ENCODE measurements at places on chromosomes 12 and 14.

- no peak for DNase-seq
These were observed 31.9 kb downstream of the BMP4 start for GRCh38 chr14:53924753-53925152.

- DNase-seq: peak; percentile 73
These were observed 22.9 kb downstream of the JKAMP start for GRCh38 chr14:59507063-59507751.

- DNase-seq: peak; percentile 65
These were observed 2.2 kb downstream of the MMP17 start for GRCh38 chr12:131830335-131830913.

DNA sequence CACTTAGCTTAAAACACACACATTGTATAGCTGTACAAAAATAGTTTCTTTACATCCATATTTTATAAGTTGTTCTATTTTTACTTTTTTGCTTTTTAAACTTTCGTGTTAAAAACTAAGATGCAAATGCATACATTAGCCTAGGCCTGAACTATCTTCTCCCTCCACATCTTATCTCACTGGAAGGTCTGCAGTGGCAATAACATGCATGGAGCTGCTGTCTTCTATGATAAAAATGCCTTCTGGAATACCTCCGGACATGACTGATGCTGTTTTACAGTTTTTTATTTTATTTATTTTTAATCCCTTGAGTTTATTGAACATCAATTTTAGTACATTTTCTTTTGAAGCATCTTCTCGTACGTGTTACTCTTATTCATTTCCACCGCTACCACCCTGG lies 112.3 kb upstream of the TSPAN8 start:
- DNase-seq: no peak

DNA sequence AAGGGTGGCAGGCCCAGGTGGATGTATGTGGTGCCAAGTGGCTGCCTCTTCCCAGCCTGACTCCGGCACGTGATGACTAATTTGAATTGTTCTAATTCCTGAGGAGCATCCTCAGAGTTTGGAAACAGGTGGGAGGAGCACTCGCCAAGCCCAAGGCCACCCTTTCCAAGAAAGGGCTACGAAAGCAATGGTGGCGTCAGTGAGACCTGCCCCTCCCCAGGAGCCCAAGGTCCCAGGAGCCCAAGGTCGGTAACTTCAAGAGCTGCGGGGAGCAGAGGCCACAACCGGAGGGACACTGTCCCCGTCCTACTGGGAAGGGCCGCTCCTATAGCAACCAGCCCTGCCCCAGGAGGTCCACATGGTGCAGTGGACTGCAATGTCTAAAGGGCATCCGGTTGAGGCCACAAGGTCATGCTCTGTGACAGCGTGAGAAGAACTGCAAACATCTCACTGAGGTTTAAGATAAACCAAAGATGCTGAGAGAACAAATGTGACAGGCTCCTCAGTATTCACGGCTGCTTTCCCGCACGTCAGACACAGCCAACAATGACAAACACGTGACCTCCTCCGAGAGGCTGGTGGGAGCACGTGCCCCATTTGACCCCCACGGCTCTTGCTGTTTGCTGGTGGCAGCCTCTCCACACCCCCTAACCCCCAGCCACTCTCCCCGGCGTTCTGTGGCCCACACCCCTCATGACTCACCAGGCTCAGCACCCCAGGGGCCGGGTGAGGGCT lies 79.6 kb downstream of the ITPK1 start:
- DNase-seq: no peak

DNA sequence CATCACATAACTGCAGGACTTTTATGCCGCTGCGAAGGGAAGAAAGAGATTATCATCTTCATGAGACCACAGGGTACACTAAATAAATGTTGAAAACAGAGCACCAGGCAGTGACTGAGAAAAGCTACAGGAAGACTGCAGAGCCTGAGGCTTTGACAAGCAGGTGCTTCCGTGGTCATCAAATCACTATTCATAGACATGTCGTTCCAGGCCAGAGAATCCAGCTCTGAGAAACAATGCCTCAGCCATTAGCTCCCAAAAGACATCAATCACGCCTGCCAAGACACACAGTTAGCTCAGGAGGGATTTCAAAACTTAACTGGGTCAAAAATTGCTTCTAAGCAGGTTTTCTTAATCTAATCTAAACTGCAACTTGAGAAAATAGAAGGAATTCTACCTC lies 47.2 kb upstream of the GARIN6 start:
- DNase-seq: peak; percentile 2

DNA sequence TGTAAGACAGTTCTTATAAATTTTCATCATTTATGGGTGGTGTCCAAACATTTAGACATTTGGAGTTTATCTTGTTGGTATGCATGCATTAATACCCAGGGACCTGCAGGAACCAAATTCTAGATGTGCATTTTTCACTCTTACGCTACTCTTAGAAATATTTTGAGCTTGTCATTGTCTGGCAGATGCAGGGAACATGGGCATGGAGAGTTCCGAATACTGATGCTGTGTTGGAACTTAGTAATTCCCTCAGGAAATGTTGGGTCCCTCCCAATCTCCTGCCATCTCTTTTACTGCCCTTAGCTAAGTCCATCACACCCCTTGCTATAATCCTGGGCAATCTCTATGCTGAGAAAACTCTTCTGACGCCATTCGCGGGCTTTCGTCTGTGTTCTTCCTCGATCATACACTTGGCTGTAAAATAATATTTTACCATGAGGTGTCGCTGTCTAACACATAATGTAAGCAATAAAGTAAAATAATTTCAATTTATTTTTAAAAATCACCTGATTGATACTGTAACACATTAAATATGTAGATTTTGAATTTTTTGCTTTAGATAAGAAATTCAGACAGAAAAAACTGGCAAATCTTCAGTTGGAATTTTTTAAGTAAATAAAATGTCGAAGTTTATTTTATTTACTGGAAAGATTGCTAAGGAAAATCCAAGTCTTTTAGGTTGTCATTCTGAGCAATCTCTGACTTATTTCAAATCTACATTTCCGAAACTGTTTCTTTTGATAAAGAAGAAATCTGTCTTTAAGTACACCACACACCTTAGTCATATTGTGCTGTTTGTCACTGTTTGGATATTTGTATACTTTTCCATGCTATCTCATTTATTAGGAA lies 304.1 kb upstream of the SSTR1 start:
- DNase-seq: no peak

DNA sequence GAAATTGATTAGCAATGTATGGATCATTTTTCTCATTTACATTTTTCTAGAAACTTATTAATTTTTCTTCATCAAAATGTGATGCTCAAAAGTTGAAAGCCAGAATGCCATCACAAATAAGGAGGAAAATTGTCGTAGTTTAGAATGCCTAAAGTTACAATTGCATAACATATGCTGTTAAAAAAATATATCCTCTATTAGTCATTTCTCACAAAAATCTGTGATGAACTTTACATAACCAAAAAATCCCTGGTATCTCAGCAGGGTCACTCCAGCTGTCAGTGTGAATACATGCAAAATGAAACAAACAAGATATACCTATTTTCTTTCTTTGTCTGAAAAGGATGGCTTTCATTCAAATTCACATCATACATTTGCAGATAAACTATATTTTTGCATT lies 358.9 kb downstream of the PAWR start:
- no peak for DNase-seq

DNA sequence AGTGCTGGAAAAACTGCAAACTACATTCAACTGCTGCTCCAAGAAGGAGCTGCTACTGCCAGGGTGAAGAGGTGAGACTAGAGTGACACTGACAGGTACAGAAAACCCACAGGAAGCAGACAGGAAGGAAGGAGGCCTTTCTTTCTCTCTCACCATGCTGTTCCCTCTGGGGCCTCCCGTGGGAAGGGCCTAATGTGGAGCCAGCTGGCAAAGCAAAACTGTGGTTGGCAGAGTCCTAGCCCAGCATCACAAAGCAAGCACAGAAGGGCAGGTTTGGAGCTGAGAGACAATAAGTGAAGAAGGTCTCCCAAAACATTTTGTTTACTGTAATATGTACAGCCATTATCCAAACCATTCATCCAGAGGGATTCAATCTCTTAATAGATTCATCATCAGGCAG lies 122.5 kb upstream of the MAX start:
- DNase-seq: no peak

- no peak for DNase-seq
These were observed 14.7 kb downstream of the AACS start for GRCh38 chr12:125079648-125080645.

- no peak for DNase-seq
These were observed at the start of gene KDM2B for GRCh38 chr12:121580959-121581685. KDM2B (minus strand) TSS chr12:121581023; CDS start chr12:121580911, 112 bp downstream.

- DNase-seq: no peak
These were observed 390.3 kb upstream of the DCN start for GRCh38 chr12:91572869-91573268.

DNA sequence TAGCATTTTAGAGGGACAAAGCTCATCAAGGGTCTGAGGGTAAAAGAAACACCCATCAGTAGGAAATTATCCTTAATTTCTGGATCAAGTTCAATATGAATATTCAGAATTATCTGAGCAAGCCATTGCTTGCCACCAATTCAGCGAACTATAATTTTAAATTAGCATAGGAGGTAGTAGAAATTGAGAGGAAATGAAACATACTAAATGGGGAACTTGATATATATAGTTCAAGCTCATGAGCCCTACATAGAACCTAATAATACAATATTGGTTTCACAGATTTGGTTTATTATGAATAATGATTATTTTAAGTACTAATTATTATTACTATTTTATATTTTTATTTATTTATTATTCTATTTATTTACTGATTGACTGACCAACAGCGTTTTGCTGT lies 42.1 kb upstream of the GXYLT1 start:
- no peak for DNase-seq

DNA sequence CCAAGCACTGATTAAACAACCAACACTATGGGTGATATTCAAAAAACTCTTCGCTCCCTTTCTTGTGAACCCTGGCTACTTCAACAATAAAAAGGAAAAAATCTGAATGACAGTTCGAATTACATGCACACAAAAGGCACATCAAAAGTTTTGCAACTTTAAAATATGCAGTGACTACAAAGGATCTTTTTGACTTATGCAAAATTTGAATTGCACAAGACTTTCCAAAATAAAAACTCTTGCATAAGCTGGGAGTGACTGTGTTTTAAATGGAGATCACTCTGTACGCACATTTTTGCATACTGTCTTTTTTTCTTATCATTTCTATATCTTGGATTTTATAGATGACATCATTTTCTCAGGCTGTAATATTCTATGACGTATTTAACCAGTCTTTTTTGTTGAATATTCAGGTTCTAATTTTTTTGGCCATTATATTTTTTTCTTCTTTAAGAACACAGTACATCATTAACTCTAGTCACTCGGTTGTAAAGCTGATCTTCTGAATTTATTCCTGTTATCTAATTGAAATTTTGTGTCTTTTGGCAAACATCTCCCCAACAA lies 667.6 kb upstream of the TBX3 start:
- DNase-seq: no peak

DNA sequence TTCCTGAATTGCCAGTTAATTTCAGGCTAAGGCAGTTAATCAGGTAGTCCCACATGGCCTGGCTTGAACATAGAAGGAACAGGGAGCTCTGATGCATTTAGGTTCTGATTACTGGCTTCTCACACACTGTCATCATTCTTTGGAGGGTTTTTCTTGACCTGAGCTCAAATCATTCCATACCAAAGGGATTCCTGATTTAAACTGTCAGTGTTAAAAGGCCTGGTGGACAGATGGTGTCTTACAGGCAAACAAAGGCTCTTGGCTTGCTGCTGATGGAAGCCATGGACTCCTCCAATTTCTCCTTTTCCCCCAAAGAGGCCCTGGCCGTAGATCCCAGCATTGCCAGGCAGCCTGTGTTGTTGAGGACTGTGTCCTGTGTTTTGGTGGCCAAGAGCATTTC lies 30.2 kb downstream of the CACNA1C start:
- DNase-seq: no peak

DNA sequence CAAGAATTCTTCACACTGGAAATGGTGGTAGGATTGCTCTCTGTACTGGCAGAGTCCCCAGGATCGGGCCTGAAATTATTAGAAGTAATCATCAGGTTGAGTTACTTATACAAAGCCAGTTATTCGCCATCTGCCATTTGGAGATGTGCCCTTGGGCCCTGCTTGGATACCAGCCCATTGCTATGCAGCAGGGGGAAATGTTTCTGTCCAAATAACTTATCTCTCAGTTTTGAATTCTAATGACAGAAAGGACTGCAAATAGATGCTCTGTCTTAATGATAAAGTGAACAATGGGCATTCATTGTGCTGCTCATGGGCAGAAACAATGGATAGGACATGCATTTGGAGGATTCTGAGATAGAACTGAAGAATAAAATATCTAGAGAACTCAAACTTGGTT lies 139.1 kb upstream of the PELI2 start:
- DNase-seq: no peak

- no peak for DNase-seq
These were observed at the start of gene KRT83 for GRCh38 chr12:52320784-52321400. KRT83 (minus strand) TSS chr12:52321398; CDS start chr12:52321335, 63 bp downstream.

DNA sequence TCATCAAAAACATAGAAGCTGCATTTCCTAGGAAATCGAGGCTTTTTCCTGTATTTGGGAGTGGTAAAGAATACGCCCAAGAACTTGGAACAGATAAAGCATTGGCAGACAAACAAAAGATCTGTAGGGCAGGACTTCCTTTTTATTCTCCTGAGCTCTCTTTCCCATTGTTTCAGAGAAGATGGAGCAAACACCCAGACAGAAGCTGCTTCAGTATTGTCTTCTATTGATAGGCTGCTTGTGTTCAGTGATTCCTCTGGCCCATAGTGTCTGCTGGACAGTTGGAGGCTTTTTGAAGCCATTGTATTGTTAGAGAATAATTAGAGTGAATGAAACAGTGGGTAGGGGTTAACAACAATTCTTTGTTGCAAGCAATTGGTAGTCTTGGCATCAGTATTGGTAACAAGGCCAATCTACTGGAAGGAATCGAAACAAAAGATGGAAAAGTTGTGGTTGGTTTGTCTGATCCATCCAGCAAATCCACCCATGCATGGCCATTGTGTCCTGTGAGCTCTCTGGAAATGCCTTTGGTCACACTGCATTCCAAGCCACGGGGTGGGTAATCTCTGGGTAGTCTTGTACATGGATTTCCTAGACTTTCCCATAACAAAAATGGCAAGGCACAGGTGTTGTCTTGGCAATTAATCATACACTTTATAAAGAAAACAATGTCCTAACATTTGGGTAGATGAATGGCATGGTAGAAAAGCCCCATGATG lies 424.8 kb downstream of the RAD51B start:
- DNase-seq: no peak

All from NCI-H2029 (cell line).